Stimulated activated CD8-positive, alpha-beta memory T cell treated with anti-CD3 and anti-CD28 coated beads, Interleukin-7, amount 100 ng/mL, for 1 hour (primary cell): ENCODE measurements at places on chromosomes 4 and X.

DNA sequence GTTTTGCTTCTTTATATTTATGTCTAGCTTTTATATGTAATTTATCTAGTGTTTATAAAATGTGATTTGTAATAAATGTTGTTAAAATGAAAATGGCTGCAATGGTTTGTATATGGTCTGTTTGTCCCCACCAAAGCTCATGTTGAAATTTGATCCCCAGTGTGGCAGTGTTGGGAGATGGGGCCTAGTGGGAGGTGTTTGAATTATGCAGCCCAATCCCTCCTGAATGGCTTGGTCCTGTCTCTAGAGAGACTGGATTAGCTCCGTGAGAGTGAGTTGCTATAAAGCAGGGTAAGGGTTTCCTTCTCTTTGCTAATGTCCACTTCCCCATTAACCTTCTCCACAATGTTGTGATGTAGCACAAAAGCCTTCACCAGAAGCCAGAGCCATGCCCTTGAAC is 30.0 kb upstream of the JADE3 start:
- DNase-seq: no peak

DNA sequence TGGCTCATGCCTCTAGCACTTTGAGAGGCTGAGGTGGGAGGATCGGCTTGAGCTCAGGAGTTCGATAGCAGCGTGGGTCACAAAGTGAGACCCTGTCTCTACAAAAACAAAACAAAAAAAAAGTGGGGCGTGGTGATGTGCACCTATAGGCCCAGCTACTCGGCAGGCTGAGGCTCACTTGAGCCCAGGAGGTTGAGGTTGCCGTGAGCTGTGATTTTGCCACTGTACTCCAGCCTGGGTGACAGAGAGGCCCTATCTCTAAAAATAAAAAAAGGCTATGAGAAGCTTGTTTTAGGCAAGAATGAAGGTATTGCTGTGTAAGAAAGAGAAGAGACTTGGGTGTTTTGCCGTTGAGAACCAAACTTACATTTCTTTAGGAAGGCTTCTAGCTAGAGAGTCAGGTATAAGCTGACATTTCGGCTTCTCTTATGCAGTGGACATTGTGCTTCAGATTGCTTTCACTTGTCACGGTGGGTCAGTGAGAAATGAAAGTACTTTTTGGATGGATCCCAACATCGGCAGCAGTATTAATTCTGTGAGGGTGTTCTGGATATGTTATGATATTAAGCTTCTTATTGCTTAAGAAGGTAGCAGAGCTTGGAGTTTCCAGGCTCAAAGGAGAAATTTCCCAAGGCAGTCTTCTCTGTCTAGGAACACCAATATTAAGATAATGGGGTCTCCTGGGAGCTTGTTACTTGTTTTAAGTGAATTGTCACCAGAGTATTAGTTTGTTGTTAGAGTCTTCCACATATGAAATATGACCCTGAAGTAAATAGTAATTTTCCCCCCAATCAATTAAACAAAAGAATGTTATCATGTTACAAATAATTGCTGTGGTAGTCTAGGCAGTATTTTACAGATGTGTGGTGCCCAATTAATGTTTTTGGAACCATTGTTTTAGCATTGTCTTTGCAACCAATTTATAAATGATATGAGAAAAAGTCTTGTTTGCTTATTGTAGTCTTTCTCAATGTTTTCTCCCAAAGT is 17.6 kb downstream of the TMEM131L start:
- no peak for DNase-seq

DNA sequence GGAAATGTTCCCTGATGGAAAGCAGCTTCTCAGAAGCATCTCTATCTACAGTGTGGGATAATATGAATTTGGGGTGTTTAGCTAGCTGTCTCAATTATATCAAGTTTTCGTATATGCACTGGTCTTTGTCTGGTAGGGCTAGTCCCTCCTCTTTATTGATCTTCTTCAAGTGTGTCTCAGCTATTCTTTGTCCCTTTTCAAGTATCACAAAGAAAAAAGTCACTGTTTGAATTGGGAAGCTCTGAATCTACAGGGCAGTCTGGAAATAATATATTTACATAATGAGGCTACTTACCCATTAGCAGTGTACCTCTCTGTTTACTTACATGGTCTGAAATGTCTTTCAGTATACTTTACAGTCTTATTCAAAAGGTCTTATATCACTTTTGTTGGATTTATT is 526.0 kb downstream of the IL1RAPL1 start:
- DNase-seq: no peak

DNA sequence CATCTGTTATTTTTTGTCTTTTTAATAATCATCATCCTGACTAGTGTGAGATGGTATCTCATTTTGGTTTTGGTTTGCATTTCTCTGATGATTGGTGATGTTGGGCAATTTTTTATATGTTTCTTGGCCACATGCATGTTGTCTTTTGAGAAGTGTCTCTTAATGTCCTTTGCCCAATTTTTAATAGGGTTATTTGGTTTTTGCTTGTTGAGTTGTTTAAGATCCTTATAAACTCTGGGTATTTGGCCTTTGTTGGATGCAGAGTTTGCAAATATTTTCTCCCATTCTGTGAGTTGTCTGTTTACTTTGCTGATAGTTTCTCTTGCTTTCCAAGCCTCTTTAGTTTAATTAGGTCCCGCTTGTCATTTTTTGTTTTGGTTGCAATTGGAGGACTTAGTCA is 152.1 kb upstream of the MED14 start:
- DNase-seq: no peak

- no peak for DNase-seq
These were observed 56.1 kb downstream of the SLC7A11 start for GRCh38 chr4:138185859-138186645.
